GOT3 (cell line): ENCODE measurements at places on chromosomes 13 and 19.

DNA sequence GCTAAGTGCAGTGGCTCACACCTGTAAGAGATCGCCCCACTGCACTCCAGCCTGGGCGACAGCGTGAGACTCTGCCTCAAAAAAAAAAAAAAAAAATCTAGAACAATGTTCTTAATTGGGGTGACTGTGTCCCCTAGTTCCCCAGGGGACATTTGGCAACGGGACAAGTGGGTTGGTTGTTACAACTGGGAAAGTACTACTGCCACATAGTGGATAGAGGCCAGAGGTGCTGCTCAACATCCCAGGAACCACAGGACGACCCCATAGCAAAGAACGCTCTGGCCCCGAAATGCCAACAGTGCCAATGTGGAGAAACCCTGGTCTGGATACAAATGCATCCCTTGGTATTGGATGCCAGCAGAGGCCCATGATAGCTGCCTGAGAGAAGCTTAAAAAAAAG lies 11.8 kb downstream of the NLRP12 start:
- DNase-seq = no peak

GRCh38 chr19:38514812-38515633 lies 81.5 kb downstream of the RYR1 start:
- DNase-seq = peak; percentile 10

GRCh38 chr19:18541258-18541991 lies 1.9 kb downstream of the FKBP8 start:
- DNase-seq = no peak

DNA sequence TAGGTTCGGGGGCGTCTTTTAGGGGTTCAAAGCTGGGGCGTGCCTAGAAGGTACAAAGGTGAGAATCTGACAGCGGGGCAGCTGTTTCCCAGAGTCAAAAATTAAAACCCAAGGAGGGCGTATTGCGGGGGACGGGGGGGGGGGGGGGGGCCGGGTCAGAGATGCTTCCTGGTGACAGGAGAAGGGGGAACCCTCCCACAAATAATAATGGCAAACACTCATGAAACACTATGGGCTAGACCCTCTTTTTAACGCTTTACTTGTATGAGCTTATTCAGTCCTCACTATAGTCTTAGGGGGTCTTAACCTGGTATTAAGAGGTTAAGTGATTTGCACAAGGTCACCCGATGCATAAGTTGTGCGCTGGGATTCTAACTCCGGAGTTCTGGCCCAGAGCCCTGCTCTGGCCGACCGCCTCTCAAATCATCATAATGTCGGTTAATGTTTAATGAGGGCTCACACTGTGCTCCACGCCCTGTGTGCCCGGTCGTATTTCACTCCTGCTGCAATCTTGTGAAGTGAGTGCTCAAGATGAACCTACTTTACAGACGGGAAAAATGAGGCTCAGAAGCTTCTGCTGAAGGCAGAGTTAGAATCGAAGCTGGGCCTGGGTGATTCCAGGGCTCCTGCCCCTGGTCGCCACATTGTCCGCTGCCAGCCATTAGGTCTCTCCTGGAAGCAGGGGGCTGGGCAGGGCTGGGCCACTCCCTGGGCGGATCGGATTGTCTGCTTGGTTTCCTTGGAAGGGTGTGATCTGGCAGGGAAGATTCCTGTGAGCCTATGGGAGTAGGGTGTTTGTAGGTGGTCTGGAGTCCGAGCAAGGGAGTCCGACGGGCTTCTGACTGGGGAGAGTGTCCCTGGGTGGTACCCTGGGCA lies 964 bp downstream of the PAK4 start:
- DNase-seq = no peak

DNA sequence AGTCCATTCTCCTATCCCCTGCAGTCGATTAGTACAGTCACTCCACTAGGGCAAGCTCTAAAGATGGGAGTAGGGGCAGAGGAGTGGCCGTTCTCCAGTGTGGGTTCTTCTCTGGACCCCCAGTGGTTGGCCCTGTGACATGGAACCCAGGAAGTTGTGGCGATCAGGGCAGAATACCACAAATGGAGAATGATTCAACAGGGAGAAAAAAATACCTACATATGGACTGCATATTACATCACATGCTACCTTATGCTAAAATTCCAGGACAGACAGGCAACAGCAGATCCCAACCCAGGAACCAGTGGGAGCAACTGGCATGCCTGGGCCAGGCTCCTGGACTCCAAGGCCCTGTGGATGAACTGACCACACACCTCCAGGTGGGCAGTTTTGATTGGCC lies 20.4 kb downstream of the POU2F2 start:
- DNase-seq = no peak

DNA sequence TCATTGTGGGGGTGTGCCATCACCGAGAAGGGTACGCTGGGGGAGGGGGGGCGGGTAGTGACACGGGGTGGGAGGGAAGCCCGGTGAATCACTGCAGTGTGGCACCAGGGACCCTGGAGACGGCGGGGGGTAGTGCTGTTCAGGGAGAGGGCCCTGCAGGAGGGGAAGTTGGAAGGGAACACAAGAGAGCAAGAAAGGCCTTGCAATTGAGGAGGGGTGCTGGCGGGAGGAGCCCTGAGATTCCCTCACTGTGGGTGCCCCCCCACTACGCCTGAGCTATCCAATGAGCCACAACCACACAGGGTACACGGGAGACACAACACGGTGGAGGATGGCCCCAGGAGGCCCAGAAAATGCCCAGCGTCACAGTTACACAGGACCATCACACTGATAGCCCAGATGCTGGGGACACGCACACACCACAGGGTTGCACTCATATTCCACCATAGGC lies 516 bp upstream of the ATP1A3 start:
- DNase-seq = no peak

GRCh38 chr19:10269333-10270179 lies 1.4 kb upstream of the ICAM1 start:
- peak; percentile 40 for DNase-seq

- DNase-seq = no peak
Measured at GRCh38 chr13:42702716-42703115, 78.7 kb upstream of the FAM216B start.

DNA sequence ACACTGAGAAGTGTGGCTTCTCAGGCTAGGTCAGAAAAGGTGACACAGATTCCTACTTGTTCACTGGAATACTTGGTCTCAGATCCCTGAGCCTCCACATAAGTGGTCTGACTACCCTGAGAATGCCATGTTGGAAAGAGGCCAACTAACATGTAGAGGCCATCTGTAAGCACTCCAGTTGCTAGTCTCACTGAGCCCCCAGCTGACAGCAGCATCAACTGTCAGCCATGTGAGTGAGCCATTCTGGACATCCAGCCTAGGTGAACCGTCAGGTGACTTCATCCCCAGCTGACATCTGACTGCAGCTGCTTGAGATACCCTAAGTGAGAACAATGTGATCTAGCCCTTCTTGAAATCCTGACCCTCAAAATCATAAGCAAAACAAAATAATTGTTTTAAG lies 18.1 kb upstream of the ARL11 start:
- DNase-seq = no peak

GRCh38 chr19:34341935-34342680 lies 22.9 kb upstream of the GPI start:
- DNase-seq = no peak

DNA sequence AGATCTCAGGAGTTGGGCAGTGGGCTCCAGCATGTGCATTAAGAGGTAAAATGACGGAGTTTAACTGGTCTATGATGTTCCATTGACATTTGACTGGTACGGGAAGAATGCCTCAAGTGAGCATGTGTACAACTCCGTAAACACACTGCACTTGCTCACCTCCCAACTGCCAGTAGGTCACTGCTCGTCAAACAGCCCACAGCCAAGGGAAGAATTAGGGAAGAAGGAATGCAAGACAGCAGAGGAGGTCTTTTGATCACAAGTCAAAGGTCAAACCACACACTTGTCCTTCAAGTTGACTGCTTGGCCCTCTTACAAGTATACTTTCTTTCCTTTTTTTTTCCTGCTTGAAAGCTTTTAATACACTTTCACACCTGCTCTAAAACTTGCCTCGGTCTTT lies 236.7 kb downstream of the B3GLCT start:
- no peak for DNase-seq

DNA sequence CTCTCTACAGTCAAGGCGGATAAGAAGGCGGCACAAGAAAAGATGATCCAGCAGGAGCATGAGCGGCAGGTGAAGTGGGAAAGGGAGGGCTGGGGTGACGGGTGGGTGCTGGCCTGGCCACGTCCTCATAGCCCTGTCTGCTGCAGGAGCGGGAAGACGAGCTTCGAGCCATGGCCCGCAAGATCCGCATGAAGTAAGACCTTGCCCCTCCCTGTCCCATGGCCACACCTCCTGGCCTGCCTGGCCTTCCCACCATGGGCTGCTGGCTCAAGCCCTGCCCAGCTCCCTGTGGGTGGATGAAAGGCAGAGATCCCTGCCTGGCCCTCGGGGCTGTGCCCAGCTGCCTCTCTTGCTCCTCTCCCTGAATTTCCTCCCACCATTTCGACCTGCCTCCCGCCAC lies 7.2 kb downstream of the ZNF296 start:
- DNase-seq = no peak

GRCh38 chr19:15038294-15038693 lies 11.0 kb upstream of the CASP14 start:
- no peak for DNase-seq
